ENCODE measurements at places on chromosomes 3 and 15.

- no peak for DNase-seq
Measured at GRCh38 chr3:48123346-48123745, 64.9 kb downstream of the CDC25A start.

DNA sequence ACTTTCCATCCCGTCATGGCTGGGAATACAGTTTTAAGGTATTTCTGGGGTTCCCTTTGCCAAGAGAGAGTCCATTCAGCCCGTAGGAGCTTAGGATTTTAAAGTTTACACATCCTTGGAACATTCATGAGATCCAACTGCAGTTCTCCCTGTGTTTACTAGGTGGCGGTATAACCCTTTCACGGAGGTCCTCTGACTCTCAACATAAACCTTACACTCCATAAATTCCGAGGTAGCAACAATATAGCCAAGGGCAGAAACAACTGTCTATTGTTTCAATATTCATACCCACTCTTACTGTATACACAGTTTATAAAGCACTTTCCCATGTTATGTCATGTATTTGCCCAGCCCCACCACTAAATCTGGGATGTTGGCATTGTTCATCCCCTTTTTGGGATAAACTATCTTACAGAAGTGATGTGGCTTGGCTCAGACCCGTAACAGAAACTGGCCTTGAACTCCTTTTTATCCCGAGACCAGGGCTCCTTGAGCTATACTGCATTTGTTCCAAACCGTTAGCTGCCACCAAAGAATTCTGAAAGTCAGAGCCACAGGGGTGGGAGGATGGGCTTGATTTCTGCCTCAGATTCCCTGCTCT is 69.2 kb upstream of the COL6A5 start:
- no peak for DNase-seq

DNA sequence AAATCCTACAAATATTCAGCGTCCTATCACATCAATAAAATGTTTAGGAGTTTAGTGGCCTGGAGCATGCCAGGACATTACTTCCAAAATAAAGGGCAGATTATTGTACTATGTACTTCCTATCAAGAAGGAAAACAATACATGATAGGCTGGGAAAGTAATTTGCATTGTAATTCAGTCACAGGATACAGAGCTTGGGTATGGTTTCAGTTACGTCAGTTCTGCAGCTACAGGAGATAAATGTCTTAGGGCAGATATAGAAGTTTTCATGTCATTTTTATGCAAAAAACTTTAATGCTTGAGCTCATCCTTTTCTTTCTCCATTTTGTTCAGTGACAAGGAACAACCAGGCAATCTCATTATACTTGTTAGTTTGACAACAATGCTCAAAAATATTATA is 155.2 kb downstream of the NFKBIZ start:
- no peak for DNase-seq

GRCh38 chr3:41898631-41899030 is 63.3 kb downstream of the ULK4 start:
- no peak for DNase-seq

GRCh38 chr3:55701997-55702396 is 214.9 kb upstream of the WNT5A start:
- DNase-seq: no peak

DNA sequence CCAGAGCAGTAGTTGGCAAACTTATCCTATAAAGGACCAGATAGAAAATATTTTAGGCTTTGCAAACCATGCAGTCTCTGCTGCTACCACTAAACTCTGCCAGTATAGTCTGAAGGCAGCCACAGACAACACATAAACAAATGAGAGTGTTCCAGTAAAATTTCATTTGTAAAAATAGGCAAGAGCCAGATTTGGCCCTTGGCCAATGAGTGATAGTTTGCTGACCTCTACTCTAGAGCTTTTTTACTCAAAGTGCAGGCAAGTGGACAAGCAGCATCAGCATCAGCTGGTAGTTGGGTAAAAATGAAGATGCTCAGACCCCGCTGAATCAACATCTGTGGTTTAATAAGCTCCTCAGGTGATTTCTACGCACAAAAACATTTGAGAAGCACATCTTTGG is 269.8 kb downstream of the NTRK3 start:
- DNase-seq: no peak

- DNase-seq: no peak
Measured at GRCh38 chr3:11221818-11222415, 50.3 kb upstream of the ATG7 start.

DNA sequence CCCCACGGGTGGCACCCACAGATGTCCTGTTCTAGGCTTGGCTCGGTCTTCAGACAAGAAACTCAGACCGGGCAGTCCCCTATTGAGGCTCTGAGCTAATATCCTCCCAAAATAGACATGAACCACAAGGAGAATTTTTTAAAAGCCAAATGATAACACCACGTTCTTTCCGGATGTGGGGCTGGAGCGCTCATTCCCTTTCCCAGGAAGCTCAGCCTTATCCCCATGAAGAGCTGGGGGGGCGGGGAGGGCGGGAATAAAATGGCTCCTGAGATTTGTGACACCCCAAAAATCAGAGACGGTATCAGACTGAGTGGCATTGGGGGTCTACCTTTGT is 1.1 kb downstream of the SLC6A1 start:
- no peak for DNase-seq

- no peak for DNase-seq
Measured at GRCh38 chr15:52362497-52362896, 66.9 kb upstream of the MYO5C start.

Data from activated naive CD4-positive, alpha-beta T cell (primary cell).